Fibroblast of skin of right biceps (primary cell): ENCODE measurements at places on chromosomes 4 and X.
A peak's percentile ranks its signal among the peaks of the same experiment; 100 is the strongest.

- peak; percentile 43 for DNase-seq
Observed at GRCh38 chr4:84578540-84579402, 4.2 kb upstream of the CDS1 start.

DNA sequence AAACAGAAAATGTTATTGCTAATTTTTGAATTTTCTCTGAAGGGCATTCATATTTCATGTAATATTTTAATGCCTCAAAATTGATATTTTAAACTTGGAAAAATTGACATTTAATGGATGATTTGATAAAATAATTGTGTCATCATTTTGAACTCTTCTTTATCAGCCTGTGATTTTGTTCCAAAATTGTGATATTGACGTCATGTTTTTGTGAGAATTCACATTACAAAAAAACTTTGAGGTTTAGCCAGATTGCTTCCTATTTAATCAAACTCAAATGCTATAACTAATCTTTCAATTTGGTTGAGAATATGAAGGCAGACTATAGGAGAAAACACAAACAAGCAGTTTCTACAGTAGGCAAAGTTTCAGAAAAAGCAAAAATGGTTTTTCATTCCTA, 137.4 kb downstream of the GRIA2 start:
- no peak for DNase-seq

- no peak for DNase-seq
Observed at GRCh38 chr4:169573889-169574288, 38.5 kb downstream of the NEK1 start.

- DNase-seq = no peak
Observed at GRCh38 chr4:38067499-38067898, 107.3 kb downstream of the PTTG2 start.

DNA sequence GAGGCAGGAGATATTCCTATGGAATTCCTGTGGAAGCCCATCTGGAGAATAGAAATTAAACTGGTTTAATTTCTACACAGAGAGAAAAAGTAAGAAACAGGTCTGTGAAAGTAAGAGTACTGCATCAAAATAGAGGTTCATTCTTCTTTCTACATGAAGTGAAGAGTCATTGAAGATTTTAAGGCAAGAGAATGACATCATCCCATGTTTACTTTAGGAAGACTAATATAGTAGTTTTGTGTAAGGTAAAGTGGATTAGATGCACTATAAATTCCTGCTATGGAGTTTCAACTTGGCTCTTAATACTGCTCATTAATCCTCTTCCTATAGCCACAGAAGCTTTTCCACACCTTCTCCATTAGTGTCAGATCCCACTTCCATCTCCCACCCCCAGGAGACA, 47.6 kb downstream of the CNGA1 start:
- no peak for DNase-seq
